ENCODE measurements at places on chromosomes 16 and 17.

- no peak for DNase-seq
Observed at GRCh38 chr16:79347277-79347676, 253.3 kb downstream of the MAF start.

GRCh38 chr17:78774956-78775571, 7.0 kb downstream of the CYTH1 start:
- DNase-seq = no peak

DNA sequence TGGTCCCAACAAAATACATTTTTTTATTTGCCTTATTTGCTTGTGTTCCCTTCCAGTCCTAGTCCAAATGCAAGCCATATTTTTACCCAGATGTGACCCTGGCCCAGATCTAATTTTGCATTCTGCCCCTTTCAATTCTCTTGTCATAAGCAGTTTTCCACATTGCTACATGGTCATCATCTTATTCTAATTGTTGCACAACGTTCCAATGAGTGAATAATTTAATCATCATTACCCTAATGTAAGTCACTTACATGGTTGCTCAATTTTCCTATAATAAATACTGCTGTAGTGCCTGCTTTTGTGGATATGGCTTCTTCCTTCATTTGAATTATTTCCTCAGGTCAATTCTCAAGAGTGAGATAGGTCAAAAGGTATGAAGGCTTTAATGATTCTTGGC, 12.8 kb downstream of the RSAD1 start:
- DNase-seq = no peak

GRCh38 chr16:81280393-81280792, 34.4 kb upstream of the GAN start:
- no peak for DNase-seq

GRCh38 chr16:48507391-48507790, 102.6 kb downstream of the N4BP1 start:
- DNase-seq = no peak

DNA sequence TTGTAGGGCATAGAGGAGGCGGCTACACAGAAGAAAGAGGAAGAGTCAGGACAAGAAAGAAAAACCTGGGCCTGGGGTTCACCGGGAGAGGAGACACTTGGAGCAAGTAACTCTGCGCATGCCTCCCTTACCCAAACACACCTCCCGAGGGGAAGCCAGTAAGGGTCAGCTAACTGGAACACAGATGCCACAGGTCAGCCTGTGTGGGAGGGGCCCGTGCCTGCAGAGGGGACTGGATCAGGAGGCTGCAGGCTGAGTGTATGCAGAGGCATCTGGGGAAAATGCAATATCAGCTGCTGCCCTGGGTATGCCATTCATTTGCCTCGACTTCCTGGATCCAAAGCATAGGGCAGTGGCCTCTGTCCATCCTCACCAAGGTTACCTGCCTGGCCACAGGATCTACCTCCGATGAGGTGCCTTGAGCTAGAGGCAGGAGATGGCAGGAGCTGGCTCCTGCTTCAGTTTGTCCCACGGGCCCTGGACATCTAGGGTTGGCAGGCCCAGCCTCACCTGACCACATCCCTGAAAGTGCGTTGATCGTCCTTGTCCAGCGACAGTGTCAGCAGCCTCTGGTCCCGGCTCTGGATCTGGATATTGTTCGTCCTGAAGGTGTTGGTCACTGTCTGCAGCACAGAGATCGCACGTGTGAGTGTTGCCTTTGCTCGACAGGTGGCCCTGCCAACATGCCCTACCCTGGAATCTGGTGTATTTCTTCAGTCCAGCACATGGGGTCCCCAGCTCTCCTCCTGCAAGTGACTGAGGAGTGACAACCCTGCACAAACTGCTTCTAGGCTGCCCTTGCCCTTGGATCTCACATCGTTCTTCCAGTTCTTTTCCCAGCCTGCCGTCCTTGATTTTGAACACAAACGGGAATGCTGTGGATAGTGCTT, 4.6 kb upstream of the MFSD6L start:
- DNase-seq = no peak

DNA sequence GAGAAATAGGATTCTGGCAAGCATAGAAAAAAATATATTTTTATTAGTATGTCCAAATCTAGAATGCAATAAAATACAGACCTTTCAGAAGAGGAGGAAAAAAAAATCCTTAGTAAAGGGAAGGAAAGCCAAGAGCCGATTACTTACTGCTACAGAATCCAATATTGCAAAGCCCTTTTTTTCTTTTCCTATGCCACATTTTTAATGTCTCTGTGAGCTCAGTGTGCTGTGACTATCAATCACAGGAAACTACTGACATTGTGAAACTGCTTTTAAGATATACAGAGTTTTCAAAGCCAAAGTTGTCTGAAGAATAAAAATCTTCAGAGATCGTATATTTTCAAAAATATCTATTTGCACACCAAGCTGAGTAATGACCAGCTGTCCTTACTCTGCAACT, 120.4 kb downstream of the CHD9NB start:
- DNase-seq = no peak

GRCh38 chr17:57108671-57109392, 23.8 kb downstream of the AKAP1 start:
- no peak for DNase-seq

DNA sequence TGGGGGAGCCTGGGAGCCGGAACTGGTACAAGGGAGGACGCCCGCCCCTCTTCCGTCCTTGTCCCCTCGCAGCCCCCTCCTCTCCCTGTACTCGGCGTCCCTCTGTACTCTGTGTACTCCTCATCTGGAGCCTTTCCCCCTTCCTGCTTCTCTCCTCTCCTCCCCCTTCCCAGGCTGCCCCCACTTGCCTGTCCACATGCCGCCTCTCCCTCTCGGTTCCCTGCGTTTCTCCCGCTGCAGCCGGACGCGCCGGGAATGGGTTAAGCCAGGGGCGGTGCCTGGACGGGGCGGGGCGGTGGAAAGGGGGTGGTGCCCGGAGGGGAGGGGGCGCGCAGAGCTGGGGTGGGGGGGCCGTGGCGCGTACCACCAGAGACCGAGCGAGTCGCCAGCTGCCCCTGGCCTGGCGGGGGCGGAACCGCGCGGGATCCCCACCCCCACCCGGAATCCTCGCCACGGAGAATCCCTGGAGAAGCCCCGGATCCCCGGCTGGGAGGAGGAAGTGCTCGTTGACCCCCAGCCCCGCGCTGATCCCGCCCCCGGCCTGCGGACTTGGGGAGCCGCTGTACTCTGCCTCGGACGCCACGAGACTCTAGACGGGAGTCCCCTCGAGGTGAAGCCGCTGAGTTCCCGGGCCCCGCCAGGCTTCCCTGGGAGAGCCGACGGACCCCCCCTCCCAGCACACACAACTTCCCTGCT, 22.6 kb downstream of the GJD3 start:
- no peak for DNase-seq

- DNase-seq = no peak
Observed at GRCh38 chr16:21704733-21705132, 41.0 kb downstream of the OTOA start.

DNA sequence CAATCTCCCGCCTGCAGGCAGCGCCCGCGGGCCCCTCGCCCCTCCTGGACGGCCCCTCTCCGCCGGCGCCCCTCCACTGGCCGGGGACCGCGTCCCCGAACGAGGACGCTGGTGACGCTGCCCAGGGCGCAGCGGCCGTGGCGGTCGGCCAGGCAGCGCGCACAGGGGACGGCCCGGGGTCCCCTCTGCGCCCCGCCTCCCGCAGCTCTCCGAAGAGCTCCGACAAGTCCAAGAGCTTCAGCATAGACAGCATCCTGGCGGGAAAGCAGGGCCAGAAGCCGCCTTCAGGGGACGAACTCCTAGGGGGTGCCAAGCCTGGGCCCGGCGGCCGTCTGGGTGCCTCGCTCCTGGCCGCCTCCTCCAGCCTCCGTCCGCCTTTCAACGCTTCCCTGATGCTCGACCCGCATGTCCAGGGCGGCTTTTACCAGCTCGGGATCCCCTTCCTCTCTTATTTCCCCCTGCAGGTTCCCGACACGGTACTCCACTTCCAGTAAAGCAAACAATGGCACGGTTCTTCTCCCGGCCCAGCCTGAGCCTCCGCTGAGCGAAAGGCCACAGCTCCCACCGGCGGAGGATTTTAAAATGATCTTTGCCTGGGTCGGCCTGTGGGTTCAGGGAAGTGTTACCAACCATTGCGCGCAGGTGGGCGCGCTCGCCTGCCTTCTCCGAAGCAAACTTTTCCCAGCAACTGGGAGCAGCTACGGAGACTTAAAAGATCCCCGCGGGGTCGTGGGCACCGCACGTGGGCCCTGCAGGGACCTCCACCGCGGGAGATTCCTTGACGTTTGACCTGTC, 1.1 kb downstream of the FOXL1 start:
- DNase-seq = no peak

- DNase-seq = no peak
Observed at GRCh38 chr16:72302332-72302731, 130.4 kb upstream of the PMFBP1 start.

DNA sequence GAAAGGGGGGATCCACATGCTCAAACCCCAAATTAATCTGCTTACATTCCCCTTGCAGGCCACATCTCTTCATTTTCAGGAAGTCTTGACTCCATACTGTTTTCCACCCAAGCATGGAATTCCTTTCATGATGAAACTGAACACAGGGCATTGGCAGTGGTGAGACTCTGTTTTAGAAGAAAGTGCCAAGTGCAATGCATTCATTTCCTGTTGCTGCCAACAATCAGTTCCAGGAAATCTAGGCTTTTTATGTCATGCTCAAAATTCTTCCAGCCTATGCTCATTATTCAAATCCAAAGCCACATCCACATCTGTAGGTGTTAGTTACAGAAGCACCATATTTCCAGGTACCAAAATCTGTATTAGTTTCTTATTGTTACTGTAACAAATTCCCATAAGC, 4.1 kb downstream of the CCL2 start:
- no peak for DNase-seq

DNA sequence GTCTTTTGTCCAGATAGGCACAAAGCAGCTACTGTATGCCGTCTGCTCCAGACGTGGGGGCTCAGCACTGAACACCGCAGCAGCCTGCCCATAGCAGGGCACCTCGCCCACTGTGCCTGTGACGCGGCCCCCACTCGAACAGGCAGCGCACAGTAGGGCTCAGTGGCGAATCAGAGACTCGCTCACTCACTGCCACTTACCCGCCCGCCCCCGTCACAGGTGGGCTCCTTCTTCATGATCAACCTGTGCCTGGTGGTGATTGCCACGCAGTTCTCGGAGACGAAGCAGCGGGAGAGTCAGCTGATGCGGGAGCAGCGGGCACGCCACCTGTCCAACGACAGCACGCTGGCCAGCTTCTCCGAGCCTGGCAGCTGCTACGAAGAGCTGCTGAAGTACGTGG, 23.6 kb downstream of the TPSG1 start:
- DNase-seq = no peak

GRCh38 chr16:61763991-61764390, 272.2 kb downstream of the CDH8 start:
- DNase-seq = no peak

GRCh38 chr17:79613195-79613772, 2.4 kb upstream of the RBFOX3 start:
- no peak for DNase-seq

DNA sequence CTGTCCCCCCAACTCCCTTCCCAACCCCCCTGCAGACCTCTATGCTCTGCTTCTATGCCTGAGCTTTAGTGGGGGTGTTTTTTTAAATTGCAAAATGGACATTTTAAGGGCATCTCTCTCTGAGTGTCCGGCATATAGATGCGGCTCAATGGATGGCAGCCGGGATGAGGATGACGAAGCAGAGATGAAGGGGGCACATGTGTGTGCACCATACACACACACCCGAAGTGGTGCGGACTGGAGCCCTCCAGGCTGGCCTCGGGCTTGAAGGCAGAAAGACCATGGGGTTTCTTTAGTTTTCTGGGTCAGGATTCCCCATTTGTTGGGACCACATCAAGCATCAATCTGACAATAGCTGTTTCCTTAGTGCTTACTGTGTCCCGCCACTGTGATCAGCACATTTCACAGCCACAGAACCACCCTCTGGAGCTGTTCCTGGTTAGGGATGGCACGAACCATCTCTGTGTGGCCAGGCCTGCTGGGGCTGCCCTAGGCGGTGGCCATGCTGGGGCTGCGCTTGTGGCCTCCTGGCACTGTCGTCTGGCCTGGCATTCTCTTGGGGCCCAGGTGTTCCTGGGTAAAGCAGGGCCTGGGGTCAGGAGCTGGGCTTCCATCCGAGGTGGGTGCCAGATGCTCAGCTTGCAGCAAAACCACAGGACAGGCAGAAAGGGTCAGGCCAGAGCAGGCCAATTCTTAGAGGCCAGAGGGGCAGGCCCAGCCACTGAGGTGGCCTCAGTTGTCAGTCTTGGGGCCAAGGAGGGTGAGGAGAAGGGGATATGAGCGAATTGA, 49.9 kb downstream of the NT5M start:
- no peak for DNase-seq

GRCh38 chr17:71760062-71760720, 360.6 kb upstream of the SOX9 start:
- DNase-seq = no peak

- peak; percentile 40 for DNase-seq
Observed at GRCh38 chr17:74199306-74200092, 4.0 kb upstream of the RPL38 start.

DNA sequence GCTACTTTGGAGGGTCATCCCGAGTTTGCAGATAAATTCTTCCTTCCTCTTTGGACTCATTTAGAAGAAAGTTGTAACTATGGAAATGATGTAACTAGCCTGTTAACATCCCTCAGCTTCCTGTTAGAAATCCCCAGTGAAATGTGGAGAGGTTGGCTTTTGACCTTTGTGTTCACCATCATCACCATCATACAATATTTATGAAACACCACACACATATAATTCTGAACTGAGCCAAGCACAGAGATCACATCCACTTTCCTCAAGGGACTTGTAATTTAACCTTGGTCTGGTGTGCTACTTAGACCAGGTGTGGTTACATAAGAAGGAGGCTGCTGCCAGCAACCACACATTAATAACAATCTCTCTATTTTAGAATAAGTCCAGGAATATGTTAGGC, 2.5 kb downstream of the CAPNS2 start:
- no peak for DNase-seq

GRCh38 chr17:78132084-78132676, 1.6 kb downstream of the TMC8 start:
- DNase-seq = no peak

DNA sequence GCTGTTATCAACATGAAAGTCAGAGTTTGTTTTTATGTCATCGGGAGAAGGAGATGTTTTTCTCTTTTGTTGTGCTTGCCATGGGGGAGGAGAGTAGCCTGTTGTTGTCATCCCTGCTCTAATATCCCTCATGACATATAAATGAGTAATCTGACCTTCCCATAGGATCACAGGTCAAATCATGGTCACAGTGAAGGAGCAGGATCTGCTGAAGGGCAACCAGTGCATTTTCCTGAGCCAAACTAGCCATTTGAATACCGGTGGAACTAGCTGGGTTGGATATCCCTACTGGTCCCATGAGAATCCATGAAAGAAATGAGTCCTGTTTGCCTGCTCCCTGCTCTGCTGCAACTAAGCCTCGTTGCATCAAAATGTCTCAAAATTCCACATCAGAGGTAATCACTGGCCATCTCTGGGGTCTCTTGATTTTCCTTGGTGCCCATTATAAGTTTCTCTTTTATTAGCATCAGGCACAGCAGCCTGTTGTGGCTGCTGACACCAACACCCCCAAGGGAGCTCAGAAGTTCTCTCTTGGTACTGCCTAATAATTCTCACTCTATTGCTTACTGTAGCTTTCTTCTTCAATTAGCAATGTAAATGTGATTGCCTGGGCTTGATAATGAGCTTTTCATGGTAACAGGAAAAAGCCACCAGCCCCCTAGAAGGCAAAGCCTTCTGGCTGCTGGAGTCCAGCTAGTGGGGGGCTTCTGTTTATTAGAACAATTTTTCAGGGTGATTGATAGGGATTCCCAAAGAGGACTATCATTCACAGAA, 211.4 kb upstream of the ERCC4 start:
- no peak for DNase-seq

- DNase-seq = no peak
Observed at GRCh38 chr16:77111056-77111565, 79.9 kb upstream of the MON1B start.
